ENCODE measurements at places on chromosomes 2 and 18.
A peak's percentile ranks its signal among the peaks of the same experiment; 100 is the strongest.

DNA sequence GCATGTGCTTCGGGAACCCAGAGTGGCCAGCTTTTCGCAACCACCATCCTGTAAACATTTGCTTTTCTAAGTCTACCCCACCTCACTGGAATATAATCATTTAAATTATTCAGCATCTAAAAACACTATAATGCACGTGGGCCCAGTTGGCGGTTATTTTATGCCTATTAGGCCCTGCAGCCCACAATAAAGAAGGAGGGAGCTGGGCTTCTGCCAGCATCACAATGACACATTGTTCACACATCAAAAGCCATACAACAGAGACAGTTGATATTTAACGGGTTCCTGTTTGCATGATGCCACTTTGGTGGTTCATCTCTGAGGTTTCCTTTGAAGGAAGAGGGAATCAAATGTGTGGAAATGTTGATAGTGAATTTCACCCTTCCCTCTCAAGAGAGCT is 916.0 kb upstream of the CELF4 start:
- no peak for DNase-seq

DNA sequence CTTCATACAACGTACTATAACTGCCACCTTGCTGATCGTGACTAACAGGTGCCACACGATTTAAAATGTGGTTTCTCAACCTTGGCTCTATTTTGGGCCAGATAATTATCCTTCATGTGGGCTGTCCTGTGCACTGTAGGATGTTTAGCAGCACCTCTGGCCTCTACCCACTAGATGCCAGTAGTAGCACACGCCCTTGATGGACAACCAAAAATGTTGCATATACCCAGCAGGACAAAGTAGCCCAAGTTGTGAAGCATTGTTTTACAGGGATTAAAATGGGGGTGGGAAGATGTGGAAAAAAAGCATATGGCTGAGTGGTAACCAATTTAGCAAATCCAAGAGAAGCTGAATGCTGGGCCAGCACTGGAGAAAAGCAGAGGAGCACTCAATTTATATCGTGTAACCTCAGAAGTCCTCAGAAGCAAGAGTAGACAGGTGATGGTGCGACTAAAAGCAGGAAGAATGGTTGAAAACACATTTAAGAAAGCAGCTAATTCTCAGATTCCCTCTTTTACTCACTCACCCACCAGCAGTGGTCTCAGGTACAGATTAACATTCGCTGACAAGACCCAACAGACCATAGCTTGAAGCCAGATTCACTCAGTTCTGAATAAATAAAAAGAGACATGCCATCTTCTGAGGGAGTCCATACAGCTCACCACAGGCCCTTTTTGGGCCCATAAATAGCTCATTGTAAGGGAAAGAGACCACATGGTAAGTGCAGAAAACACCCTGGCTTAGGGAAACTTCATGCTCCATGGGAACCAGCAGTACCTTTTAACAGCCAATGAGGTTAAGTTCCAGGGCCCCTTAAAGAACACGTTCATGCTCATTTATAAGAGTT is 50.6 kb downstream of the RAPH1 start:
- peak; percentile 57 for DNase-seq

DNA sequence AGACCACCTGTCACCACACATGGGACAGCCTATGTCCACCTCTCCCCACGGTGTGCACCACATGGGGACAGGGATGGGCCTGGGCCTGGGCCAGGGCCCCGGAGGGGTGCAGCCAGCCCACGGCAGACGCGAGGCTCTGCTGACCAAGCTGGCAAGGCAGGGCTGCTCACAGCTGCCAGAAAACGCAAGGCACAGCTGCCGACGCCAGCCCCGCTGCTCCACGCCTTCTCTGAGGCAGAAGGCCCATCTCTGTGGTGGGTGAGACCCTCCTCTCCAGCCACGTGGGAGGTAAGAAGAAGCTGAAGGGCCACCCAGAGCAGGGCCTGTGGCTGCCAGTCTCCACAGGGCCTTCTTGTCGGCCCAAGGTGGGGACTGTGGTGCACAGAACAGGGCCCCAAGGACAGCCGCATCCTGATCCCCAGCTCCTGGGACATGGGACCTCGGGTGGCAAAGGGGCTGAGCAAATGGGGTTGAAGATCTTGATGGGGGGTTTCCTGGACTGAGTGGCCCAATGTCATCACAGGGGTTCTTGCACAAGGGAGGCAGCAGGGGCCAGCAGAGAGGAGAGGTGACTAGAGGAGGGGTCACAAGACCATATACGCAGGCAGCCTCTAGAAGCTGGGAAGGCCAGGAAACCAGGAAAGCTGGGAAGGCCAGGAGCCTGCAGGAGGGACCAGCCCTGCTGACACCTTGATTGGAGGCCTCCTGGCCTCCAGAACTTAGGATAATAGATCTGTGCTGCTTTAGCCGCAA is 72.3 kb downstream of the NDUFA10 start:
- DNase-seq = no peak

- no peak for DNase-seq
Measured at GRCh38 chr2:141522702-141523101, 608.1 kb downstream of the LRP1B start.

- DNase-seq = no peak
Measured at GRCh38 chr2:101388232-101388631, 929 bp upstream of the CREG2 start.

Measured in activated CD4-positive, alpha-beta T cell treated with anti-CD3 and anti-CD28 coated beads, Interleukin-2, Interleukin-4, amounts not matched to agents 100 ng/mL and 50 ng/mL, durations not matched to agents 16 hours and 8 hours (primary cell).